ENCODE measurements at places on chromosomes 12 and 14.
A peak's percentile ranks its signal among the peaks of the same experiment; 100 is the strongest.

GRCh38 chr12:71166280-71166679 is 8.5 kb upstream of the TSPAN8 start:
- no peak for DNase-seq

- no peak for DNase-seq
Observed at GRCh38 chr12:106239951-106240335, 7.9 kb downstream of the CKAP4 start.

DNA sequence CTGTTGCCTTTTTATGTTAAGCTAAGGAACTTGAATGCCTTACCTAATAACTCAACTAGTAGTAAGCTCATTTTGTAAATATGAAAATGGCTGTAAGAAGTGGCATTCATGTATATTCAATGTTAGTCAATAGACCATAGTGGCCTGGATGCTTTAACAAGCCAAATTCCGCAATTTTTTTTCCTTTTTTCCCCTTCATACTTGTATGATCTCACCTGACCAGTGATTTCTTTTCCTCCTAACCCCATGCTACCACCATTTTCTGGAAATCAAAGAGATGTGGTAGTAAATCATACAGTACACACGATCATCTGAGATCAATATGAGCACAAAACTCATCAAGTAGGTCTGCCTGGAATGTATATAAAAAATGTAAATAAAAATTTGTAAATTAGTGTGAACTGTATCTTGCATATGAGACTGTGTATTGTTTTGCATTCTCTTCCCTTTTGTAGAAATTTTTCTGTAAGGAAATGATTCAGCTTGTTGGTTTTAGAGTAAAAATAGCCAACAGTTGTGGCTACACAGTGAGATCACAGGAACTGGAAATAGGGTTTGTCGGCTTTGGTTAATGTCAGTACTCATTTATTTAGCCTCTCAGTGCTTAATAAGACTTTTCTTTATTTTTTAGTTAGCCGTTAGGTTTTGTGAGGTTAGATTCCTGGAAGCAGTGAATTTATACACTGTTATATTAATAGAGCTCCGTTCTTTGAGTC is 62.5 kb downstream of the ETNK1 start:
- DNase-seq = no peak

- DNase-seq = no peak
Observed at GRCh38 chr14:103730490-103731035, 15.0 kb downstream of the ZFYVE21 start.

DNA sequence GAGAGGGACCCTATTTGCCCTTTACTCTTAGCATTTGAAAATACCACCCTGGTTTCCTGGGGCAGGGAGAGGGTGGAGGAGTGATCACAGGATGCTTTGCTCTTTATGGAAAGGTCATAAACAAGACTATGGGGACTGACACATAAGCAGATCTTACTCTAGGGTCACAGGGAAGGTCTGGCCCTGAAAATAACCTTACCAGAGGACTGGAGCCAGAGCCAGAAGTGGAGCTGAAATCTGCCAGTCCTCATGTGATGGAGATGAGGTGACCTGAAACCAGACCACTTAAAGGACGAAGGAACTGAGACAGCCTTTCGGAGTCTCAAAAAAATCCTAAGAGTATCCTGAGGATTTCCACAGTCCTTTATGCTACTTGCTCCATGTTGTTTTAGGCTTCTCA is 12.4 kb downstream of the PFKM start:
- DNase-seq = no peak

DNA sequence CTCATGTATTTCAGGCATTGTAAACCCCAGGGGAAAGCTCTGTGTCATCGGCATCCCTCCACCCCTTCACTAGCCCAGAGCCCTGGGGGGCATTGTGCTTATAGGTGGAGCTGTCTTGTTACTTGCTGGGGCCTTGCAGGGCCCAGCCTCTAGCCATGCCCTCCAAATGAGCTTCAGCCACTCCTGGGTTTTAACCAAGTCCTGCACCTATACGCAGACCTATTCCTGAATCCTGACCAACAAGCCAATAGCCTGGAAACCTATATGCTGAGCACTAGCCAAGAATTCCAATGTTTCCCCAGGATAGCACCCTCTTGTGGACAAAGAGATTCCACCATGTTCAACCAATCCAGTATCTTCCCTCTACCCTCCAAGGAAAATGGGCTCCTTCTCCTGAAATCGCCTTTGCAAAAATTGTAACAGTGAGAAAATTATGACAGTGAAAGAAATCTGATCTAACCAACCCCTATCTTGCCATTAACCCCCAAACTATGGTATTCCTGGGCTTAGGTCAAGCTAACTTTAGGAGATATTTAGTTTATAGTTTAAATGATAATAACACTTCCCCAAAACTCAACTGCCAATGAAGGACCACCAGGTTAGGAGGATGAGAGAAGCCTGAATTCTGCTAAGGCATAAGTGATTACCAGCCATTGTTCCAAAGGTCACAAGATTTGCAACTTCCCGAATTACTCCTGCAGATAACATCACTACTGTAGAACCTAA is 55.5 kb downstream of the TTC7B start:
- peak; percentile 33 for DNase-seq

GRCh38 chr14:65940056-65940735 is 527.7 kb downstream of the FUT8 start:
- no peak for DNase-seq

- no peak for DNase-seq
Observed at GRCh38 chr12:49583366-49584094, 15.6 kb upstream of the MCRS1 start.

GRCh38 chr12:71335151-71335962 is 104.2 kb upstream of the LGR5 start:
- DNase-seq = no peak

- DNase-seq = no peak
Observed at GRCh38 chr12:3288690-3289089, 202.3 kb upstream of the PRMT8 start.

- no peak for DNase-seq
Observed at GRCh38 chr12:50508414-50508813, 3.6 kb downstream of the DIP2B start.

DNA sequence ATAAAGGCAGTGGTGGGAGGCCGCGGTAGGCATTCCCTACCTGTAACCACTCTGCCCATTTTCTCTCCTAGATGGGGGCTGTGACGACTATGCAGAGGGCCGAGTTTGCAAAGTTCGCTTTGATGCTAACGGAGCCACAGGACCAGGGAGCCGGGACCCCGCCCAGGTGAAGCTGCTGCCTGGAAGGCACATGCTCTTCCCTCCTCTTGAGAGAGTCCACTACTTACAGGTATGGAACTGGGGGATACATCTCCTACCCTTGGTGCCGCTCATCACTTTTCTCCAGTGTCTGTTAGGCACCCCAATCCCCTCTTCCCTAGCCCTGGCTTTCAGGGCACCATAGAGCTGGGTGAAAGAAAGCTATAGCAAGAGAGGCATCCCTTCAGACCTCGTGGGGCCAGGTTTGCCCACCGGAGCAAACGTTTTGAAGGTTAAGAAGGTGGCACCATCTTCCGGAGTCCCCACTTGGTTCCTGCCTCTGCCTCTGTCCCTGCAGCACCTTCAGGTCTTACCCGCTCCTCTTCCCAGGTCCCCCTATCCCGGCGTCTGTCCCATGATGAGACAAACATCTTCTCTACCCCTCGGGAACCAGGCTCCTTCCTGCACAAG is 2.0 kb upstream of the P3H3 start:
- no peak for DNase-seq

- no peak for DNase-seq
Observed at GRCh38 chr14:89085737-89086382, 261.4 kb downstream of the TTC8 start.

GRCh38 chr12:55927588-55928502 is at the start of gene PYM1:
PYM1 (minus strand) TSS chr12:55927894; CDS start chr12:55927761, 133 bp downstream.
- no peak for DNase-seq

DNA sequence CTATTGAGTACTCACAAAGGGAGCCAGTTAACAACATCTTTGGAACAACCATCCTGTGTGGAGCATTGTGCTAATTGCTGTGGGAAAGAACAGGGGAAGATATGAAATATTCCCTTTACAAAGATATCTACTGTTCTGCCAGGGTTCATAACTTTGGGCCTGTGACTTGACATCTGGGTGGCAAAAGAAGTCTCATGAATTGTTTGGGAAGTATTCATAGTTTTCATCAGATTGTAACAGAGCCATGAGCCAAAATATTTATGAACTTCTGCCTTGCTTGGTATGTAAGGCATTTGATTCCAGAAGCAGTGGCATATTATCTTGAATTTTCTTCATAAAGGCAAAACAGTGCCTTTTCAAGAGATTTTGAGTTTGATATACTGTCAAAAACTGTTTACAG is 816.2 kb downstream of the DIO2 start:
- DNase-seq = no peak

DNA sequence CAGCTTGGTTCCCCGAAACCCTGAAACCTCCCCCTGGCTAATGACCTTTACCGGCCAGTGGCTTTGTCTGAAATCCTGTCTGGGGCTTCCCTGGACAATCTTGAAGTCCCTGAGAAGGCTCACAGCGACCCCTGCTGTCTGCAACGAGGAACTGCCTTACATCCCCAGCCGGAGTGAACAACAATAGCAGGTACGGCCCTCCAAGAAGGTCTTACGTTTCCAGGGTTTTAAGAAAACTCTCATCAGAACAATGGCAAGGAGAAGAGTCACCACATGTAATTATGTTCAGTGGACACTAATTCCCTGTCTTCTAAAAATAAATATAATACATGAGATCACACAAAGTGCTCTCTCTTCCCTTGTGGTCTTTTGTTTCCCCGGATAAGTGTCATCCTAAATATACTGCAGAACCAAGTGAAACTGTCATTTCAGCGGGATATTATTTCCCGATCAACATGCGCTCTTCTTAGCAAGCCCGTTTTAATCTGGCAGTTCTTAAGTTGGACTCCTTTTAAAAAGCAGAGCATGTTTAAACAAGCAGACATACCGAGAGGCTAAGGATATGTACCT is 53.3 kb downstream of the RBM19 start:
- DNase-seq = peak; percentile 90

GRCh38 chr14:52998376-52999015 is 47.6 kb upstream of the FERMT2 start:
- DNase-seq = no peak

- no peak for DNase-seq
Observed at GRCh38 chr12:104729610-104730446, 228.3 kb downstream of the SLC41A2 start.

DNA sequence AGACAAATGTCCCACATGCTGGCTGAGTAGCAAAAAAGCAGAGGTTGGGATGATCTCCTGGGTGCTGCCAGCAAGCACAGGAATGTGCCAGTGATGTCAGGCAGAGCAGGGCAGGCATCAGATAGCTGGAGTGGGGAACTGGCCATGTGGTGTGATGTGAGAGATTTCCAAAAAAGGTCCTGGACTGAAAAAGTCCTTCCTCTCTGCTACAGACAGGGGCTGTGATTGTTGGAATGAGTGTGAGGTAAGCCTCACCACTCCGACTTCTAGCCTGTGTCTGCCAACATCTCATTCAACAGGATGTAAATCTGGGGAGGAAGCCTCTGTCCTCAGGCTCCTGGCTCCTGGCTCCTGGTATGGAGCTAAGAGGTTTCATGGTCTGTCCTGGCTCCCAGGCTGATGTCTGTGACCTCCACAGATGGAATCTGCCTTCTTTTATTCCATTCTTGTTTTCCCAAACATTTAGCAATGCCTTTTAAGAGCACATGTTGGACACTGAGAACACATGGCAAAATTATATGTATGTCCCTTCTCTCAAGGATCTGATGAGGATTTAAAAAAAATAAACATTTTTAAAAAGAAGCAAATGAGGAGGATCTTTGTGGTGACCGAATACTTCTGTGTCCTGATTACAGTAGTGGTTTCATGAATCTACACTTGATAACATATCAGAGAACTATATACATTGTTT is 50.1 kb upstream of the STK38L start:
- DNase-seq = no peak

- DNase-seq = no peak
Observed at GRCh38 chr14:68927956-68928675, 51.0 kb downstream of the ACTN1 start.

GRCh38 chr12:51777457-51777856 is 71.1 kb downstream of the FIGNL2 start:
- DNase-seq = no peak

DNA sequence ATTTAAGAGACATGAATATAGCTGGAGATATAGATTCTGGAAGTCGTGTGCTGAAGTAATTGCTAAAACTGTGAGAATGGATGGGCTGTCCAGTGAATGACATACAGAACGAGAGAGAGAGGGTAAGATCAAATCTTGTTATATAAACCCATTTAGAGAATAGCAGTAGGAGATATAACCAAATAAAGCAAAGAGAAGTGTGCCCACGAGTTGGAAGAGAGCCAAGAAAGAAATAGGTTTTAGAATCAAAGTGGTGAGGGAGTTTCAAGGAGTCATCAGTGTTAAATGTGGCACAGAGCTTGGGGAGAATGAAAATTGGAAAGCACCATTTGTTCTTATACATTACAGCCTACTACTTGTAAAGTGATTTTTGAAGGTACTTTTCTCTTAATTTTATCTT is 19.2 kb downstream of the TOGARAM1 start:
- peak; percentile 48 for DNase-seq

GRCh38 chr12:79415321-79415720 is 275.4 kb downstream of the PAWR start:
- no peak for DNase-seq

- no peak for DNase-seq
Observed at GRCh38 chr12:49666176-49666575, 41.0 kb downstream of the FMNL3 start.

- DNase-seq = no peak
Observed at GRCh38 chr14:85688006-85688405, 158.1 kb downstream of the FLRT2 start.

GRCh38 chr14:65007202-65007601 is 20.5 kb downstream of the FNTB start:
- DNase-seq = no peak

DNA sequence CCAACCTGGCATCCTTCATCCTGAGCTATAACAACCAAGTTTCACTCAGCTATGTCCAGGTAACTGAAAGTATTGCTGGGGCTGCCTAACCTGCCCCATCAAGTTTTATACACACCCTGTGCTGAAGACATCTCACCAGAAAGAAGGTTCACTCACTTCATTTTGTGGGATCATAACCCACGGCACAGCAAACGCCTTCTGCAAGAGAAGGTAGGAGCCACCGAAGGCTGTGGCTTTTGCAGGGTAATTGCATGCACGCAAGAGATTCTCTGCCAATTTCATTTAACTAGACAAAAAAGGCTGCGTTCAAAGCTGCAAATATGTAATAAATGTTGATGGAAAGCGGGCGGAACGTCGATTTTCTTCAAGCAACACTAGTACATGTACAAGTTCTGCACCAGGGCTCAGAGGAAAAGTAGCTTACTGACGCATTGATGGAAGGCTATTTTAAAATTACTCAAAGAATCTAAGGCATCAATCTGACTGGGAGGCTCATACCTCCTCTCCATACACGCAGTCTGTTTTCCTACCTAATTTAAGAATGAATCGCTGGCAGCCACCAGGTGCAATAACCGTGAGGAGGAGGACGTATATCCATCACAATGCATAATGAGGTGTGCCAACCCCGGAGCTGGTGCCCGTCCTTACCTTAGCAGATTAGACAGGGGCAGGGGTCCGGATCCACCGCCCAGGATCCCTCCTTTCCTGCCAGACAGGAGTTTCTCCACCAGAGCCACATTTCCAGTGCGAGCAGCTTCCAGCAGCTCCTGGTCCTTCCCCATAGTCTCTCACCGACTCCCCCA is 1.1 kb downstream of the ANKS1B start:
- DNase-seq = peak; percentile 31

GRCh38 chr14:28745176-28745575 is 21.4 kb upstream of the FOXG1 start:
- no peak for DNase-seq

Measured in NCI-H2227 treated with DMSO at 0.1 percent for 48 hours (cell line).